Lung microvascular endothelial cell (primary cell): ENCODE measurements at places on chromosomes 2 and 18. TPM values are rescaled to one million over a fixed set of nuclear protein-coding genes. Genes with fewer than 3 reads are reported as not detected.

The TRIM43 gene
- not detected in 2 replicates for total RNA-seq

The CXCR4 gene
- 2.2 and 33.6 TPM in 2 replicates for total RNA-seq

The PRKRA gene
- total RNA-seq, result 24.4 and 33.3 TPM in 2 replicates

The CKAP2L gene
- total RNA-seq, result 0.60 and 2.0 TPM in 2 replicates

The DSG4 gene
- not detected in 2 replicates for total RNA-seq

The TSN gene
- 63.4 and 119 TPM in 2 replicates for total RNA-seq

The TEX44 gene
- not detected in 2 replicates for total RNA-seq

The ASPRV1 gene
- under 0.01 TPM in 2 replicates for total RNA-seq

The AGXT gene
- not detected in 2 replicates for total RNA-seq

The CIB4 gene
- not detected in 2 replicates for total RNA-seq

The FBLN7 gene
- 0.87 and 2.2 TPM in 2 replicates for total RNA-seq
